ENCODE measurements at places on chromosomes 1 and 21. TPM values are rescaled to one million over a fixed set of nuclear protein-coding genes. Genes with fewer than 3 reads are reported as not detected.

Gene CRNN
- total RNA-seq: not detected

DNA sequence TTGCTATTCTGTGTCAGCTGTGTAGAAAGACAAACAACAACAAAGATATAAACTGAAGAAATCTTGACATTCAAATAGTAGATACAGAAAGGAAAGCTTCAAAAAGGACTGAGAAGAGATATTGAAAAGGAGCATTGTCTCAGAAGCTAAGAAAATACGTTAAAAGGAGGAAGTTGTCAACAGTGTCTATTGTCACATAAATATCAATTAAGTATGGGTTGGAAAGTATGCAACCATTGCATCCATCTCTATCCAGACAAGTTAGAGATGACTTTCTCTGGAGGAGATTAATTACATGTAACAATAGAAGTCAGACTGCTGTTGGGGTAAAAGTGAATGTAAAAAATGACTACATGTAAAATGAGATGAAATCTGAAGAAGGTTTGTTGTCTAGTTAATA, 29.7 kb upstream of the BRINP3 start:
- no peaks in the 10 kb centered on the region for H3K4me1 ChIP-seq
- no peaks in the 10 kb centered on the region for H3K27me3 ChIP-seq
- H3K27ac ChIP-seq: no peak overlapping the region
- DNase-seq: no peak
- H3K36me3 ChIP-seq: no peaks in the 10 kb centered on the region
- no peak overlapping the region for H3K4me3 ChIP-seq

DNA sequence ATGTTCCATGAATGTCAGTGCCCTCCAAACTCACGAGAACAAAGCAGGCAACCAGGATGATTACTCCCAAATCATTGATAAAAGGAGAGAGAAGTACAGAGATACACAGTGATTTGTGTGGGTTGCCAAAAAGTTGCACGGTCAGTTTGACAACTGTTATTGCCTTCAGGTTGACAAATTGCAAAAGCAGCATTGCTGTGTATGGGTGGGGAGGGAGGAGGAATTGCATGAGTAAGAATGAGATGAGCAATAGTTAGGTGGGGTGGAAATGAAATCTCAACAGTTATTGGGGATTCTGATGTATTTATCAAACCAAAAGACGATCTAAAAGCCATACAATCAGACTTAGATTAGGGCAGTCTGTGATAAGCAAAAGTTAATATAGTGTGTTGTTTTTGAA, 93.7 kb downstream of the NTMT2 start:
- H3K4me1 ChIP-seq: peaks cover 5% of the 10 kb centered on the region
- peak; percentile 46 for DNase-seq
- H3K4me3 ChIP-seq: no peak overlapping the region
- H3K36me3 ChIP-seq: no peaks in the 10 kb centered on the region
- no peak overlapping the region for H3K27ac ChIP-seq

DNA sequence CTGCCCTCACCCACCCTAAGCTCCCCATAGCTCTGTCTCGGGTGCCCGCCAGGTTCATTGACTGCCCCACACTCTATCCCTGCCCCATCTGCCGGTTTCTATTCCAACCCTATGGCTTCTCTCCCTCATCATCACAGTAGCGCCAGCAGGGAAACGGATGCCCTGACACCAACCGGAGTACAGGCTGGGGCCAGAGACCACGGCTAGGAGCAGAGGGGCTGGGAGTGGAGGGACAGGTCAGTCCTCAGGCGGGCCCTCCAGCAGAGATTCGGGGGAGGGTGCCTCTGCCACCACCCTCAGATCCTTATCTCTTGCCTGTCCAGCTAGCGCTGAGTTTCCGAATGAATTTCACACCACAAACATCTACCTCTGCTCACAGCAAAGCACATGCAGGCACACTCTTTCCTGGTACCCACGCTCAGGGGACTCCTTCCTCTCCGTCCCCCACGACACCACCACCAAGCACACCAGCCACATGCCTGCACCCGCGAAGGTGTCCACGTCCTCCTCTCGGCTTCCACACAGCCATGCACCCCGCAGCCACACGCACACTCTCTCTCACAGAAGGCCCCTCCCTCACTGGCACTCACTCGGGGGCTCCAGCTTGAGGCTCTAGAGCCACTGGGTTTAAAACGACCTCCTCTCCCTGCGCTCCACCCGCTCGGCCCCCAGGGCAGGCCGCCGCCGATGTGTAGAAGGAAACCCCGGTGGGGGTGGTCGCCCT, 7.2 kb downstream of the TAL1 start:
- H3K27me3 ChIP-seq: peaks cover 53% of the 10 kb centered on the region
- no peak for DNase-seq
- H3K27ac ChIP-seq: no peak overlapping the region
- peaks cover 10% of the 10 kb centered on the region for H3K4me1 ChIP-seq

Gene S100A9
- 30.9 TPM for total RNA-seq

DNA sequence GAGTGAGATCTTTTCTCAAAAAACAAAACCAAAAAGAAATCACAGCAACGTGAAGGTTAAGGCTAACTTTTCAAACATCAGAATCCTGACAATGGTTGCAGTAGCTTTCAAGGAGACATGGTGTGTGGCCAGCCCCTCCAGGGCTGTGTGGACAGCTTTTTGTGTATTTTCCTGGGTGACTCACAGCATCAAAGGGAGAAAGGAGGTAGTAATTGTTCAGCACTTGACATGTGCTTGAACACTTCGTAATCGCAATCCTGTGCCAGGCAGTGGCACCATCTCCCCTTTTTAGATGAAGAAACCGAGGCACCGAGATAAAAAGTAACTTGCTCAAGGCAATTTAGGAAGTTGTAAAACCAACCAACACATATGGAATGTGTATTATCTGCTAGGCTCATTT, 10.3 kb downstream of the NBL1 start:
- H3K4me3 ChIP-seq: no peak overlapping the region
- no peaks in the 10 kb centered on the region for H3K36me3 ChIP-seq
- DNase-seq: peak; percentile 55
- H3K4me1 ChIP-seq: peaks cover 17% of the 10 kb centered on the region

Gene CD5L
- not detected for total RNA-seq

DNA sequence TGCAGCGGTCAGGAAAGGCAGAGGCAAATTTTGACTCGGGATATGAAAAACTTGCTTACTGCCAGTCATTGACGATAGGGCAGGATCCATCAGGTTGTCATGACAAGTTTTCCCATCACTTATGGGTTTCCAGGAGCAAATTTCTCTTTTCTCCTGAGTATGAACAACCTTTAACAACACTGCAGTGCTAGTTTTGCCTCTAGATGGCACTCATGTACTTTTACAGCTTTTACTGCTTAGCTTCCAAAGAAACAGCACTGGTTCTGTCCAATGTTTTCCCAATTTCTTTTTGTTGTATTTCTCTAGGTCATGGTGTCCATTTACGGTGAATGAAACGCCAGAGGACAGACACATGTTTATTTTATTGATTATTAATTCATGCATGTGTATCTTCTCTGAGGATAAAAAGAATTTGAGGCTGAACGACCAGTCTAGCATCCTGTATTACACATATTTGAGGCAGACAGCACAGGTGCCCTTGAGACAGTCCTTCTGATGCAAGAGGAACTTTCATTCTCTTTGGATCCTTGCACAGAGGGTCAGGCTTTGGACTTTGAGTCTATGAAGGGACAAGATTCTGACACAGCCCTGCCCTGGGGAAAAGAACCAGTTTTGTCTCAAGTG, 112.3 kb upstream of the TRABD2B start:
- H3K27me3 ChIP-seq: no peaks in the 10 kb centered on the region
- no peaks in the 10 kb centered on the region for H3K36me3 ChIP-seq
- H3K27ac ChIP-seq: no peak overlapping the region
- peak; percentile 27 for DNase-seq

- DNase-seq: no peak
- H3K27me3 ChIP-seq: no peaks in the 10 kb centered on the region
- no peak overlapping the region for H3K4me3 ChIP-seq
- no peaks in the 10 kb centered on the region for H3K4me1 ChIP-seq
Measured at GRCh38 chr1:237416924-237417655, 375.1 kb downstream of the RYR2 start.

DNA sequence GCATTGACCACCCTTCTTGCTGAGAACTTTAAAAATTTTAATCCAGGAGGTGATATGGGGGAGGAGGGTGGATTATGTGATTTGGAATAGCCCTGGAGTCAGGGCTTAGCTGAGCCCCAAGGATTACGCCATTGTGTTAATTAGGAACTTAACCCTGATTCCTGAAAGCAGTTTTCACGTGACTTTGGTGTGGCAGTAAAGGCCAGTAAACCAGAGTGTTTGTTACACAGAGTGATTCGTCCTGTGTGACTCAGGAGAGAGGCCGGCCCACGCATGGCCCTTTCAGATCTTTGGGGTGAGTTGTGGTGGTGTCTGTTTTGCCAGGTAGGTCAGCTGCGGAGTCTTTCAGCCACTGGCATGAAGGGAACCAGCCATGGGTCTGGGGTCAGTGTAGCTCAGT, 107.6 kb downstream of the NOS1AP start:
- no peaks in the 10 kb centered on the region for H3K4me1 ChIP-seq
- no peaks in the 10 kb centered on the region for H3K27me3 ChIP-seq
- H3K4me3 ChIP-seq: no peak overlapping the region
- no peaks in the 10 kb centered on the region for H3K36me3 ChIP-seq
- DNase-seq: no peak

- H3K27ac ChIP-seq: no peak overlapping the region
- no peaks in the 10 kb centered on the region for H3K27me3 ChIP-seq
- peaks cover 8% of the 10 kb centered on the region for H3K4me1 ChIP-seq
- H3K4me3 ChIP-seq: no peak overlapping the region
- H3K36me3 ChIP-seq: no peaks in the 10 kb centered on the region
Measured at GRCh38 chr1:84086189-84086588, 57.9 kb upstream of the PRKACB start.

DNA sequence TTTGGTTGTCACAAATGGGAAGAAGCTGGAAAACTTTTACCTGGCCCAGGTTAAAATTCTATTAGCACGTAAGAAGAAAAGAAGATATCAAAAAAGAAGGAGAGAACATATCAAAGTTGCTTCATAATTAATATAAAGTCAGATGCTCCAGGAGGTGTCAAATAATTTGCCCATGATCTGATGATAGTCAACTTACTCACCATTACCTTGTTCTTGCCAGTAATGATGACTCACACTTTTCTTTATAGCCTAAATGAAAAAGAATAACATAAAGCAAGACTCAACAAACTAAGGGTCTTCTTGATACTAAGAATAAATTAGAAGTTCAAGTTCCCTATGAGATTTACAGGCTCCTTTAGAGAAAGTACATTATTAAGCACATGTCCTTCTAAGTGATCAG, 580.4 kb downstream of the TTLL7 start:
- no peaks in the 10 kb centered on the region for H3K27me3 ChIP-seq
- no peak for DNase-seq
- no peak overlapping the region for H3K27ac ChIP-seq
- H3K4me3 ChIP-seq: no peak overlapping the region
- H3K4me1 ChIP-seq: no peaks in the 10 kb centered on the region
- H3K36me3 ChIP-seq: no peaks in the 10 kb centered on the region

Gene NTMT2
- total RNA-seq: not detected

GRCh38 chr1:216464489-216464888, 41.2 kb upstream of the USH2A start:
- no peak overlapping the region for H3K27ac ChIP-seq
- H3K36me3 ChIP-seq: no peaks in the 10 kb centered on the region
- no peaks in the 10 kb centered on the region for H3K4me1 ChIP-seq
- no peak overlapping the region for H3K4me3 ChIP-seq
- no peak for DNase-seq

Gene SLC9C2
- not detected for total RNA-seq

GRCh38 chr1:5009376-5010065, 355.1 kb downstream of the AJAP1 start:
- peaks cover 4% of the 10 kb centered on the region for H3K4me1 ChIP-seq
- no peaks in the 10 kb centered on the region for H3K36me3 ChIP-seq
- no peak for DNase-seq
- no peak overlapping the region for H3K27ac ChIP-seq
- H3K4me3 ChIP-seq: no peak overlapping the region
- H3K27me3 ChIP-seq: no peaks in the 10 kb centered on the region

- H3K4me3 ChIP-seq: no peak overlapping the region
- H3K27ac ChIP-seq: no peak overlapping the region
- H3K27me3 ChIP-seq: no peaks in the 10 kb centered on the region
- no peaks in the 10 kb centered on the region for H3K36me3 ChIP-seq
- DNase-seq: no peak
Measured at GRCh38 chr1:66445492-66446181, 88.3 kb upstream of the SGIP1 start.

DNA sequence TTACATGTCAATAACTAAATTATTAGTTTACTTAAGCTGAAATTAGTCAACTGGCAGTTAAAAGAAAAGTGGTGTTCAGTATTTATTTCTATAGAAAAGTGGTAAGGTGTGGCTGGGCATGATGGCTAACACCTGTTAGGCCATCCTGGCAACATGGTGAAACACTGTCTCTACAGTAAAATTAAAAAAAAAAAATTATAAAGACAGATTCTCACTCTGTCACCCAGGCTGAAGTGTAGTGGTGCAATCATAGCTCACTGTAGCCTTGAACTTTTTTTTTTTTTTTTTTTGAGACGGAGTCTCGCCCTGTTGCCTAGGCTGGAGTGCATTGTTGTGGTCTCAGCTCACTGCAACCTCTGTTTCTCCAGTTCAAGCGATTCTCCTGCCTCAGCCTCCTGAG, 32.9 kb downstream of the WNT4 start:
- H3K36me3 ChIP-seq: no peaks in the 10 kb centered on the region
- no peak overlapping the region for H3K27ac ChIP-seq
- H3K4me3 ChIP-seq: no peak overlapping the region
- peaks cover 60% of the 10 kb centered on the region for H3K4me1 ChIP-seq
- no peak for DNase-seq

- H3K36me3 ChIP-seq: no peaks in the 10 kb centered on the region
- H3K27ac ChIP-seq: no peak overlapping the region
- DNase-seq: peak; percentile 23
Measured at GRCh38 chr1:181094416-181095212, 6.1 kb downstream of the IER5 start.

Measured in adrenal gland (tissue), 19 donors.